ENCODE measurements at places on chromosomes 5 and 9. TPM values are rescaled to one million over a fixed set of nuclear protein-coding genes. Genes with fewer than 3 reads are reported as not detected.

The DOCK2 gene
- total RNA-seq: 0.77 TPM

The ABCA1 gene
- 6.5 TPM for total RNA-seq

The OR13C4 gene
- not detected for total RNA-seq

The DUSP1 gene
- total RNA-seq: 20.6 TPM

The FRMD3 gene
- 2.3 TPM for total RNA-seq

The SH3RF2 gene
- total RNA-seq: 1.0 TPM

The GPRIN1 gene
- total RNA-seq: 35.9 TPM

The TAL2 gene
- total RNA-seq: 7.4 TPM

The PDE6A gene
- total RNA-seq: not detected

The MARCOL gene
- not detected for total RNA-seq

The LHX3 gene
- total RNA-seq: not detected

The SPEF2 gene
- 7.5 TPM for total RNA-seq

The NUDT12 gene
- 17.6 TPM for total RNA-seq

The CCDC152 gene
- total RNA-seq: not detected

The DDX4 gene
- not detected for total RNA-seq

The SLC2A8 gene
- 31.0 TPM for total RNA-seq

The SH2D3C gene
- total RNA-seq: 6.0 TPM

The CFAP90 gene
- 0.84 TPM for total RNA-seq

The GDNF gene
- 0.65 TPM for total RNA-seq

The CPEB4 gene
- 11.3 TPM for total RNA-seq

The FOXI1 gene
- total RNA-seq: not detected

The PHF24 gene
- total RNA-seq: 0.63 TPM

The FOXD4L6 gene
- 0.48 TPM for total RNA-seq

The MSX2 gene
- total RNA-seq: 1.1 TPM

The PTPRD gene
- 139 TPM for total RNA-seq

The TNC gene
- total RNA-seq: 0.30 TPM

All from neural crest cell (in vitro differentiated cells).